ENCODE measurements at places on chromosomes 2 and 18. TPM values are rescaled to one million over a fixed set of nuclear protein-coding genes. Genes with fewer than 3 reads are reported as not detected.

DNA sequence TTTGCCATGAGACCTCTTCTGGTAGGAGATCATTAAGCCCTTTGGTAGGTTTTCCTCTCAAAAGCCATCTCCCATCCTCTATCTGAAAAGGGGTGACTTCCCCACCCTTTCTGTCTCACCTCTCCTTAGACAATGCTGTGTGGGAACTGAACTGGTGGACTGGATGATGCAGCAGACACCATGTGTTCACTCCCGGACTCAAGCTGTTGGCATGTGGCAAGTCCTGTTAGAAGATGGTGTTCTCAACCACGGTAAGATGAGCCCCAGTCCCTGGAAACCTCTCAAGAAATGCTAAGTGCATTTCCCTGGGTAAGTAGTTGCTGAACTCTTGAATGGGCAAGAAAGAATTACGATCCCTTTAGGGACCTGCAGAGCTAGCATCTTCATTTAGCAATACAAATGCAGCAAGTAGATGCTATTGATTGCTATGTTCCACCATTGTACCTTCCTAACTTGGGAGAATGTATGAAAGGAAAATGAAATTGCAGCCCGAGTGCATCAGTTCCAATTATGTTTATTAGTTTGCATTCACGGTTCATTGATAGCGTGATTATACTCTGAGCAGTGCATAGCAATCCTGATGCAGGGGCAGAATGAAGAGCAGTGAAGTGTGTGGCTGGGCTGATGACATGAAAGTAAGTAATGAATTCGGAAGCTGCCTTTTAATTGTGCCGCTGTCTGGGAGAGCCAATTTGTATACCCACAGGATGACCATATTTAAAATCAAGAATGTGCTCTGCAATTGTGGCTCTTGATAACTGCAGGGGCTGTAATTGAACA, 110.0 kb upstream of the MAP3K20 start:
- no peaks in the 10 kb centered on the region for H3K27me3 ChIP-seq
- no peak for DNase-seq
- H3K4me3 ChIP-seq = no peak overlapping the region

- no peak for DNase-seq
- H3K36me3 ChIP-seq = no peaks in the 10 kb centered on the region
- no peaks in the 10 kb centered on the region for H3K4me1 ChIP-seq
- H3K27me3 ChIP-seq = no peaks in the 10 kb centered on the region
- no peak overlapping the region for H3K27ac ChIP-seq
Measured at GRCh38 chr18:61080954-61081528, 252.2 kb upstream of the CDH20 start.

Gene LHCGR
- not detected for total RNA-seq

GRCh38 chr2:6148882-6149281, 456.7 kb downstream of the SOX11 start:
- no peaks in the 10 kb centered on the region for H3K4me1 ChIP-seq
- DNase-seq = no peak
- no peaks in the 10 kb centered on the region for H3K27me3 ChIP-seq

DNA sequence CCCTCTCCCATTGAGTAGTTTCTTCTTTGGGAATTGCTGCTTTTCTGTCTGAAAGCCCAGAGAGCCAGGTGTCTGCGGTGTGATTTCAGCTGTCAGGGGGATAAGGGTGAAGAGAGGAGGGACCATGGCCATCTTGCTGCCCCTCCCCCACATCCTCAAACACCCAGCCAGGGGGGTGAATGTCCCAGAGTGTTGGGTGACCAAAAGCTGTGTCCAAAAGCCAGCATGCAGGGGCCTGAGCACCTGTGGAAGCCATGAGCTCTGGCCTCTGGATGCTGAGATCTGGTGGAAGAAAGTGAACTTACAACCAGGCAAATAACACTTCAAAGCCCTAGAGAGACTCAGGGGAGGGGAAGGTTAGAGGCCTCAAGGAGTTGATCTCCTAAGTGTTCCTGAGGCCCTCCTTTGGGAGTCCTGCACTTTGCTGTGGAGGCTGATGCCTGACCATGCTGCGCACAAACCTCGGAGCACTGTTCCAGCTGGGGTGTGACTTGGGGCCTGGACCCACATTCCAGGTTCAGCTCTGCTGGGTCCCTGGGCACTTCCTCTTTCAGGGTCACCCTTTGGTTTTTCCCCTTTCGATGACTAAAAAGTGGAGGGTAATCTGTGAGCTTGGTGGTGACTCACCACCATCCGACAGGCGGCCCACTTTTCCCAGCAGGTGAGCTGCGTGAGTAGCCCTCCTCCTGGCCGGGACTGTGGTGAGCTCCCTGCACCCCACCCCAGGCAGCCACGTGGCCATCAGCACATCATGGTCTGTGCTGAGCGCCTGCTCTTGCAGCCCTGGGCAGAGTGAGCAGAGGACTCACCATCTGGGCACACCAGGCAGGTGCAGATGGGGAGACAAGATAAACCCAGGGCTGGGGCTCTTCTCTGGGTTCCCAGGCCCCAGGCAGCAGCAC, 66.8 kb upstream of the FOSL2 start:
- H3K4me3 ChIP-seq = no peak overlapping the region
- no peaks in the 10 kb centered on the region for H3K27me3 ChIP-seq
- H3K36me3 ChIP-seq = peaks cover 16% of the 10 kb centered on the region
- peaks cover 16% of the 10 kb centered on the region for H3K4me1 ChIP-seq

DNA sequence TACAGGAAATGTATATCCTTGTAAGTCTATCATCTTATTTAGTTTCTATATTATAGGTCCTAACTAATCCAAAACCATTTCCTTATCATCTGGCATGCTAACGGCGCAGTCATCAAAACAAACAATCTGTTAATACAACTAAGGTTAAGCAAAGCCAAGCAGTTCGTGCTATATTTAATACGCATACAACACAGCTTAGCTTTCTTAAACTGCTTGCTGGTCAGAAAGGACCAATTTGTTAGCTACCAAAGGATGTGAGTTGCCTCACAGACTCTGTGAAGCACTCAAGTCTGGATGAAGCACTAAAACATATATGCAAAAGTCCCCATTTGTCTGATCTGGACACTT, 67.0 kb downstream of the ZEB2 start:
- no peak overlapping the region for H3K27ac ChIP-seq
- H3K36me3 ChIP-seq = no peaks in the 10 kb centered on the region
- H3K27me3 ChIP-seq = peaks cover 23% of the 10 kb centered on the region
- DNase-seq = no peak

DNA sequence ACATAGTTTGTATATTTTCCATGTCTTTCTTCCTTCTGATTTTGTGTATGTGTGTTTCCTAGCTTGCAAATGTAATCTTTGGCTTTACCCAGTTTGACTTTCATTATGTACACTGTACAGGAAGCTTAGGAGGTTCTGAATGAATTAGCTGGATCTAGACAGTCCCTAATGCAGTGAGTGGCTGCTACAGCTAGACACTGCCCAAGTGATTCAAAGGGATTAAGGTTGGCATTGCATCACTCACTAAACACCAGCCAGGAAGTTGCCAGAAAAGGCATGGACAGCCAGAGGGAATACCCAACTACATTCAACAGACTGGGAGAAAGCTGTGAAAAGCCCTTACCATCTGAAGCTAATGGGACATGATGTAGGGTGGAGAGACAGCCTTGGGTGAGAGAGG, 316.0 kb upstream of the MEX3C start:
- H3K36me3 ChIP-seq = no peaks in the 10 kb centered on the region
- H3K4me1 ChIP-seq = no peaks in the 10 kb centered on the region
- H3K4me3 ChIP-seq = no peak overlapping the region
- peaks cover 2% of the 10 kb centered on the region for H3K27me3 ChIP-seq
- DNase-seq = no peak
- H3K27ac ChIP-seq = no peak overlapping the region

DNA sequence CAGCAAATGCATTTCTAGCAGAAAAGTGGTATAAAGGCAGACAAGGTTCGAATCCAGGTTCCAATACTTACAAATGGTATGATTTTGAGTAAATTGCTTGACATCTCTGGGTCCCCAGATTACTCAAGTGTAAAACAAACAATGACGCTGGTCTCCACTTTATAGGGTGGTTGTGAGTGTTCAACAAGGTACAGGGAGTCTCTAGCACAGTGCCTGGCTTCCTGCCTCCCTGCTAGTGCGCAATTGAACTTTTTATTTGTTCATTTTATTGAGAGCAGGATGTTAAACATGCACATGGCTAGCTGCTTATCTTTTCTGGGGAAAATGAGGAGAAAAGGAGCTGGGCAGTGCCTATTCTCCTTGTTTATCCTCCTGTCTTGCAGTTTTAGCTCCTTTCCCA, 74.9 kb upstream of the MYL1 start:
- no peak for DNase-seq
- H3K27ac ChIP-seq = no peak overlapping the region
- H3K4me3 ChIP-seq = no peak overlapping the region
- no peaks in the 10 kb centered on the region for H3K4me1 ChIP-seq
- H3K27me3 ChIP-seq = peaks cover 6% of the 10 kb centered on the region

Gene TMEM169
- 3.0 TPM for total RNA-seq

Gene B4GALT6
- total RNA-seq = 2.0 TPM

- no peaks in the 10 kb centered on the region for H3K36me3 ChIP-seq
- no peak overlapping the region for H3K27ac ChIP-seq
- no peaks in the 10 kb centered on the region for H3K4me1 ChIP-seq
- H3K27me3 ChIP-seq = no peaks in the 10 kb centered on the region
- DNase-seq = no peak
Measured at GRCh38 chr2:220626603-220627002, 945.5 kb downstream of the EPHA4 start.

Gene FAM161A
- 4.4 TPM for total RNA-seq
